ENCODE measurements at places on chromosomes 2 and 18.

DNA sequence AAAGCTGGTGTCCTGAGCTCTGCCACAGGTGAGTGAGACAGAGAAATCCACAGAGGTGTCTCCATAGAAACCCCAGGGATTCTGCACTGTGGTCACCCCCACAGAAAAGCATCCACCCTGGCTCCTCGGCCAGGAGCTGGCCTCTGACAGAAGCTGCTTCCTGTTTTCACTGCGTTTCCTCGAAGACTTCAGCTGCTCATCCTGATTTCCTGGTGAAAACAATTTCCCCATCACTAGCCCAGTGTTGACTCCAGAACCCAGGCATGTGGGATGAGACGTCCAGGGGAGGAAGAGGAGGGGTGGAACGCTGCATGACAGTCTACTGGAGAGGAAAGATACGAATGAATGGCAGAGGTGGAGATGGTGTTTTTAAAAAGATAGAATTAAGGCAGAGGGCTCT is 60.3 kb upstream of the GPR45 start:
- DNase-seq: no peak

GRCh38 chr2:147607379-147607778 is 237.4 kb upstream of the ACVR2A start:
- DNase-seq: no peak

GRCh38 chr2:112272669-112273068 is 2.7 kb upstream of the ZC3H6 start:
- DNase-seq: no peak

DNA sequence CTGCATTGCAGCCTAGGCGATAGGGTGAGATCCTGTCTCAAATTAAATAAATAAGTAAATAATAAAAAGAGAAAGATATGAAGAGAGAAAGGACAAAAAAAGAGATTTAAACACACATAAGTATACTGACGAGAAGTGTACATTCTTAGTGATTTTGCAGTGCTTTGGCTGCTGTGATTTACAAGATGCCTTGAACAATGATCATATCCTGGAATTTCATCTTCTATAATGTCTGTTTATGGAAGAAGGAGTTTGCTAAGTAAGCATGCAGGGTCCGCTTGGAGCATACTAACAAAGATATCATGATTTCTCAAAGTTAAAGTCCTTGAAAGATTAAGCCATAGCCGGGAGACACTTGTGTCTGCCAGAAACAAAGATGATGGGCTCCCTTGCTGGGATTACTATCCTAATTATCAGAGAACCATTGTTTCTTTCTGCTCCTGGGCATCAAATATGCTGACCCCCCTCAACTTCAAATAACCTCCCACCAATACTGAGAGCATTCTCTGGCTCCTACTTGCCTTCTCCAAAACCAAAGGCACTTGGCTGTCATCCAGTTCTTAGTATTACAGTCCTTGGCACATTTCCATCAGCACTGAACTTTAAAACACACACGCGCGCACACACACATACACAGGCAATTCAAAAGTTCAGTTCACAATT is 47.5 kb upstream of the STAM2 start:
- DNase-seq: peak; percentile 47

DNA sequence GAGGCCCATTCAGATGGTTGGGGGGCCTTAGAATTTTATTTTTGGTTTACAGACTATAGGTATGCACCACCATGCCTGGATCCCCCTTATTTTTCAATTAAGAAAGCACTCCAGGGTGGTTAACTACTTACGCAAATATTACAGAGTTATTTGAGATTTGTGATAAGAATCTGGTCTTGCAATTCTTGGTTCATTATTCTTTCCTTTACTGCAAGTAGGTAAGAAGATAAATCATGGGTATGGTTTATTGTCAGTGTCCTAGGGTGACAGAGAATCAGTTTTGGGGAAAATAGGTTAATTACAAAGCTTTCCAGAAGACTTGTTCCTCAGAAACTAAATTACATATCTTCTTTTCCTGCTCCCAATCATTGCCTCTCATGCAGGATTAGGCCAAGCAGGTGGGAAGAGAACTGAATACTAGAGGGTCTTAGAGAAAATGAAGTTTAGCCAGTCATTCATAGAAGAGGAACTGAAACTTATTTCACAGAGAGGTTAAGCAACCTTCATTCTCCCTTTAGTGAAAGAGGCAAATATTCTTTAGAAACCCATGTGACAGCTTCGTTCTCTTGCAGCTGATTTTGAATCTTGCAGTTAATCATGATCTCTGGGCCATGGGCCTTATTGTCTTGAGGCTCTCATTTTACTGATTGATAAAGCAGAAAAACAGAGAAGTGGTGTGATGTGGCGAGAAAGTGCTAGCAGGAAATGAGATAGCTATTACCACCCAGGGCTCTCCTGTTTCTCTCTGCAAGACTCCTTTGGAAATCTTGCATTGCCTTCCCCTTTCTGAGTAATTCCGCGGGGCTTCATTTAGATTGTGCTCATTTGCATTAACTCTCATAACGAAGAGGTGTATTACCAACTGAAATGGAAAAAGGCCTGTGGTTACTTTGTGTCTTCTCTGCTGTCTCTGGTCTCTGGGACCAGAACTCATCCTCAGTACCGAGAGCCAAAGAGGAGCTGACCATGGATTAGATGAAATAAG is 44.8 kb upstream of the ARHGAP25 start:
- no peak for DNase-seq

DNA sequence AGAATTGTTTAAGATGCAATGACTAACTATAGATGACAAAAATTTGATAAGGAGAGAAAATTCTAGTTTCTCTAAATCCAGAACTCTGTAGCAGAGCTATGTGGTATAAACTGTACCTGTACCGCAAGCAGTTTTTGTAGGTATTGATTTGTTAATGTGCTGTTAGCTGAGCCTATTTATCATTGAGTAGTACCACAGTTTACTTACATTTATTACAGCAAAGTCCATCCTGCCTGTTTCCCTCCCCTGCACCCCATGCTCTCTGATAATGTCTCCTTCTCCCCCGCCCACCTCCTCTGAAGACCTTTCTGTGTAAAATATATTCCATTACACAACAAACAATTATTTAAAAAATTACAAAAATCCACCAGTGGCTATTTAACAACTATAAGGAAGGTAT is 170.6 kb downstream of the RNF152 start:
- no peak for DNase-seq

DNA sequence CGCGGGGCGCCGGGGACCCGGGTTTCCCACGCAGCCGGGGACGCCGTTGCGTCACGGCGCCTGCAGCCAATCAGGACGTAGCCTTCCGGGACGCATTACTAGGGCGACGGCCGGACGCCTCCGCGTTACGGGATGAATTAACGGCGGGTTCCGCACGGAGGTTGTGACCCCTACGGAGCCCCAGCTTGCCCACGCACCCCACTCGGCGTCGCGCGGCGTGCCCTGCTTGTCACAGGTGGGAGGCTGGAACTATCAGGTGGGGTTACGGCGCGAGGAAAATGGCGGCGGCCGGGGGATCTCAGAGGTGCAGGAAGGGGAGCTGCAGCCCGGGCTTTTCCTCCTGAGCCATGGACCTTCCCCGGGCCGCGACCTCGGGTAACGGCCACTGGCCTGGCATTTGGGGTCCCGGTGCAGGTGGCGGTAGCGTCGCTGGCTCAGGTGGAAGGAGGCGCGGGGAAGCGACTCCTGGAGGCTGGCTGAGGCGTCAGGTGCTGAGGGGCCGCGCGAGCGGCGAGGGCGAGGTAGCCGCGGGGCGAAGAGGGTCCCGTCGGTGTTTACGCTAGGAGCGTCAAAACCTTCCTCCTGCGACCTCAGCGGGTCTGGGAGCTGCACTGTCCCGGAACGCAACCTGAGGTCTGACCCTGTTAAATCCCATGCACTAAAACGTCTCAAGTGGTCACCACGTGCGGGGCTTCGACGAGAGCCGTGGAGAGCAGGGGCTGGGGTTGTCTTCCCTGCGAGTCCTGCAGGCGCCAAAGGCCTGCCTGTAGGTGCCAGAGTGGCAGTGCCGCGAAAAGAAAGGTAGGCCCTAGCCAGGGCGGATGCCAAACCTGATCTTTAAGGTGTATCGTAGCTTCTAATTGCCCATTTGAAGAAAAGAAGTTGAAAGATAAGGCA is at the start of gene LCLAT1:
Gene LCLAT1, plus strand, starts transcription at position 98 of the 897 bp plus-strand sequence. CDS start 78,345 bp downstream, outside the sequence.
- DNase-seq: peak; percentile 66

DNA sequence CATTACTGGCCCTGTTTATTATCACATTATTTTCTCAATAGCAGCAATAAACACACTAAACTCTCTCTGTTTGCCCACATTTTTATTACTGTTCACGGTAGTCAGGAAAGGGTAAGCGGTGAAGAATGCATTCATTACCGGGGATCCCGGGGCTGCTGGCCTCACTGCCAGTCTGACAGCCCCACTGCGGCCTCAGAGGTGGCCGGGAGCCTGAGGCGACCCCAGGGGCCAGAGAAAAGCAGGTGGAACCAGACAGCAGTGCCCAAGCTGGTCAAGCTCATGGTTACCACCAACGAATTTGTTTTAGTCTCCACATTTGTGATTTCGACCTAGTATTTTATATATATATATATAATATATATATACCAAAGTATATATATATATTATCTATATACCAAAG is 127.7 kb downstream of the LRATD1 start:
- DNase-seq: no peak

DNA sequence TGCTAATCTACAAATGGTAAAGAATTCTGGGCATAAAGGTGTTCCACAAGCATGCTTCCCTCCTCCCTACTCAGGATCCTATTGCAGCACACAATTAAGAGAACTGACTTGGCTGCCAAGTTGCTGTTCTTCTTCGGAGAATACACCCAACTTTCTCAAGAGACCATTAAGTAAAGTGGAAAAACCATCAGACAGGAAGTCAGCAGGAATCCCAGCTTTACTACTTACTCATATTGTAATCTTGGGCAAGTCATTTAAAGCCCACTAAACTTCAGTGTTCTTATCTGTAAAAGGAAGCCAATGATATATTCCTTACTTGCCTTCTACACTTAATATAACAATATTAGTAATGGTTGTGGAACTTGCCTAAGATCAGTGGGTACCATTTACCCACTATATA is 37.8 kb downstream of the PSTPIP2 start:
- DNase-seq: no peak

- DNase-seq: no peak
Measured at GRCh38 chr2:47890711-47891368, 15.5 kb downstream of the FBXO11 start.

- no peak for DNase-seq
Measured at GRCh38 chr2:43540021-43540779, 55.6 kb downstream of the THADA start.

DNA sequence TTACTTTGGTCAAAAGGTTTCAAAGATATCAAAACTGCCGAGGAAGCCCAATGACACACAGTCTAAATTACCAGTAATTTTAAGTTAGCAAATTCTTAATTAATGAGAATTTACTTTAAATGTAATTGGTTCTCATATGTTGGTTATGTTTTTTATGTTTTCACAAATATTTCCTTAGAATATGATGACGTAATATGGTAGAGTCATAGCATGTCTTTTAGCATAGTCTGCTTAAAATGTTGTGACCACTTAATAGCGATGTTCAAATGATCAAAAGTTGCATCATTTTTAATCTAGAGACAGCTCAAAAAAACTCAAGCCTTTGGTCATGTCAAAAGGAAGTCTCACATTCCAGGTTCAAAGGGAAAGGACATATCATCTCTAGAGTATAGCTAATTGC is 123.3 kb upstream of the ST6GAL2 start:
- no peak for DNase-seq

All from COLO829 (cell line).